ENCODE measurements at places on chromosomes 1 and 21. TPM values are rescaled to one million over a fixed set of nuclear protein-coding genes. Genes with fewer than 3 reads are reported as not detected.

The SEC16B gene
- not detected for total RNA-seq

The SMG5 gene
- total RNA-seq: 75.2 TPM

DNA sequence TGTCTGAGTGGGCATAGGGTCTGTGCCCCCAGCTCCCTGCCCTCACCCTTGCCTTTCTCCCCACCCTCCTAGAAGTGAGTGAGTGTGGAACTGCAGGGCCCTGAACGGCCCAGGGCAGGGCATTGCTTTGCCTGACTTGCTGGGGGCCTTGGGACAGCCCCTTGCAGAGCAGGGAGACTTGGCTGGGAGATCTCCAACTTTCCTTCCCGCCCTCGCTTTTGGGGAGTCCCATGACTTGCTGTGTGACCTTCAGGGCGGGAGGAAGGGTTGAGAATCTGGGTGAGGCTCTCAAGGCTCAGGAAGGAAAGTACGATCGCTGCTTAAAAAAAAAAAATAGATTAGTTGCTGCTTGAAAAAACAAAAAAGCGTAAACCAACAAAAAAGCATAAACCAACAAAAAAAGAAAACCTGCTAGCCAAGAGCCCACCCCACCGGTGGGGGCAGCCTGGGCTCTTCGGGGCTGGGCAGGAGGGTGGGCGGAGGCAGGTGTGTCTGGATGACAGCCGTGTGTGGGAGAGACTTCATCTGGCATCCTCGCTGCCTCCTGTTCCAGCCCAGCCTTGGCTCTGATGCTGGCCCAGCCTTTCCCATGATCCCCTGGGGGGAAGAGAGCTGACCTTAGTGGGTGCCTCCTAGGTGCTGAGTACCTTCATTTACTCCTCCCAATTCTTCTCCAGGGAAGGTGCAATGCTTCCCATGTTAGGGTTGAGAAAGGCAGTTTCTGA lies 6.5 kb downstream of the NBL1 start:
- DNase-seq: no peak

DNA sequence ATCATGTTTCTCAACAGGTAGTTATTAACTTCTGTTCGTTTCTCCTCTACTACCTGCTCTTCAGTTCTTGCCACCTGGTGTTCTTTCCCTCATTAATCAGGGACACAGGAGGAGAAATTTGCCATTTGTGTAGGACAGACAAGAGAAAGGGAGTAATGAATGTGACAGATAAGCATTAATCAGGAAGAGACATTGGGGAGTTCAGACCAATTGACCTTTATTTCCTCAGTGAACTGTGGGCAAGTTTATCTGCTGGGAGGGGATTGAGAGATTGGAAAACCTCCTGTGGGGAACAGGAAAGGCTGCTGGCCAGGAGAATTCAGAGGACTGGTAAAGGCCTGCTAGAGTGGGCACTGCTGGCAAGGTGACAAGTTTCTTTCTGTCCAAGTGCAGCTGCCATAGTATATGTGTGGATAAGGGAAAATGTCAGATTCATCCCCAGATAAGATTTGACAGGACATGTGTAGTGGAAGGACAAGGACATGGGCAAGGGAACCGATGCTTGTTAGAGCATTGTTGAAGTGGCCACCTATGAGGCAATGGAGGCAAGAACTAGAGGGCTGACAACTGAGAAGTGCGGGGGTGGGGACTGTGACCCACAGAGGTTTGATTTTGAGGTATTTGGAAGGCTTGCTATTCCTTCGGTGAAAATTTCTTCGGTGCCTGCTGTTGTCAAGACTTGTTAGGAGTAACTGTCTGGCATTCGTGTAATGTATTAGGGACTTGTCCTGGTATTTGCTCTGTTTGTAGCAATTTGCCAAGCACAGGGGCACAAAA lies 12.6 kb downstream of the SZT2 start:
- no peak for DNase-seq

DNA sequence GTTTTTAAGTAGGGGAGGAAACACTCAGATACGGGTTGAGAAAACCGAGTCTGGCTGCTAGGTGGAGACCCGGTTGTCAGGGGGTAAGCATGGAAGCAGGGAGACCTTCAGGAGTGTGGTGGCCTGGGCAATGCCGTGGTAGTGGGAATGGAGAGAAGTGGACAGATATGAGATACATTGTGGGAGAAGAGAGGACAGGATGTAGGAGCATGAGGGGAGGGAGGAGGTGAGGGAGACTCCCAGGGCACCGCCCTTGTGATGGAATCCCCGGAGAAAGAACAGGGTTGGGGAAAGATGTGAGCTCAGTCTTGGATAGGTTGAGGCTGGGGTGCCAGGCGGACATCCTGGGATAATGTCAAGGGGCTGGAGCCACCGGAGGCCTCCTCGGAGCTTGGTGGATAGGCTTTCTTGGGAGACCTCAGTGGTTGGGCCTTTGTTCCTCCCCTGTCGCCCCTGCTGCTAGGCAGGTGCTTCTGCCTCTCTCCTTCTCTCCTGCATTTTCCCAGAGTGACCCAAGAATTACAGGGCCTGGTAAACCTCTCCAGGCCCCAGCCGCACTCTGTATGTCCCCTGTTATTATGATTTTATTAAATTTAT lies 21.3 kb downstream of the ZNF362 start:
- no peak for DNase-seq

DNA sequence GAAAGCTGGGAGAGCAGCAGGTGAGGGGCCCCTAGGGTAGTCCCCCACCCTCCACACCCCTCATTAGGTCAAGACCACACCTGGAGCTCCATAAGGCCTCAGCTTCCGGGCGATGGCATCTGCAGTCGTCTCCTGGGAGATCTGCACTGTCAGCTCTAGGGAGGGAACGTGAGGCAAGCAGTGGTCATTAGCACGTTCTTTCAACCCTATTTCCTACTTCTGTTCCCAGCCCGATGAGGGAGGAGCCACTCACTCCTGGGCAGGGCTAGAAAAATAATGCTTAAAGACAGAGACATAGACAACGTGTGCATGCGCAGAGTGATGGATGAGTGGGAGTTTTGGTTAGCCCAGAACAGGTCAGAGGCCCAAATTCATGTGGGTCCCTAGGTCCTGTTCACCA lies 9.7 kb downstream of the KDF1 start:
- DNase-seq: no peak
